ENCODE measurements at places on chromosomes 3 and 15.

DNA sequence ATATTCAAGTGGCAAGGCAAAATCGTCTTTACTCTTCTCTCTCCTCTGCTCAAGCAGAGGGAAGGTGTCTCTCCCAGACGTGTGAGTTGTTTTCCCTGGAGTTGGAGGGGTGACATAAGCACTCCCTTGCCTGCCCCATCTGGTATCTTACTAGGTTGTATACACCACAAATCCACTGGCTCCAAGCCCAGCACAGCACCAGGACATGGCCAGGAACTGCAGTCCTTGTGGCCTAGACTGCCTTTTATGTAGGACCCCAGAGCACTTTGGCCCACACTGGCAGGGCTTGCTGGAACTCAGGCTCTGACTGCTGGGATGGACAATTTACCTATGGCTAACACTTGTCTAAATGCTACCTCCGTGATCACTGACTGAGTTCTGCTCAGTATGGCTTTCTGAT lies 34.0 kb downstream of the DZIP3 start:
- no peak for DNase-seq

DNA sequence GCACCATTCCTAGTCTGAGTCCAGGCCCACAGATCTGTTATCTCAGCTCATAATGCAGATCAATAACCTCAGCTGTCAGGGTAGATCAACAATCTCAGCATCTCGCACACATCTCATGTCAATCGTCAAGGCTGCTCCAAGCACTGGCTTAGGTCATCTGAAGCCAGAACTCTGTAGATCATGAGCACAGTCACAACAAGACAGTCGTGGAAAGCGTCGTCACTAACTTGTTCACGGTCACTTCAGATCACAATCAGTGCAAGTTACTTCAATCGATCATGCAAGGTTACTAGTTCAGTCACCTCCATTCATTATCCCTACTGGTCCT lies 71.8 kb downstream of the RBPMS2 start:
- DNase-seq = no peak

DNA sequence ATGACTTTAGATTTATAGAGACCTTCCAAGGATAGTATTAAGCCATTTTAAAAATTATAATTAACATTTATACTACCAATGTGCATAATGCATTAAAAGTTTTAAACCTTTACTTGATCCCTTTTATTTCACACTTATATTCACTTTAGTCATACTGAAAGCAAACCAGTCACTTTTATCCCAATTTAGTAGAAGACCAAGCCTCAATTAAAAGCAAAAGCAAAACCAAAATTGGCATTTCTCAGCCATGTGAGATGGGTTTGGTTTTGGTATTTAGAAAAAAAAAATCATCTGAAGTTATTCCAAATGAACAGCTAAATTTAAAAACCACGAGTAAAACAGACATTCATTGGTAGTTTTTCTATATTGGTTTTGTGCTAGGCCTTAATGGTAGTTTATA lies 249.4 kb downstream of the LPP start:
- DNase-seq = no peak

DNA sequence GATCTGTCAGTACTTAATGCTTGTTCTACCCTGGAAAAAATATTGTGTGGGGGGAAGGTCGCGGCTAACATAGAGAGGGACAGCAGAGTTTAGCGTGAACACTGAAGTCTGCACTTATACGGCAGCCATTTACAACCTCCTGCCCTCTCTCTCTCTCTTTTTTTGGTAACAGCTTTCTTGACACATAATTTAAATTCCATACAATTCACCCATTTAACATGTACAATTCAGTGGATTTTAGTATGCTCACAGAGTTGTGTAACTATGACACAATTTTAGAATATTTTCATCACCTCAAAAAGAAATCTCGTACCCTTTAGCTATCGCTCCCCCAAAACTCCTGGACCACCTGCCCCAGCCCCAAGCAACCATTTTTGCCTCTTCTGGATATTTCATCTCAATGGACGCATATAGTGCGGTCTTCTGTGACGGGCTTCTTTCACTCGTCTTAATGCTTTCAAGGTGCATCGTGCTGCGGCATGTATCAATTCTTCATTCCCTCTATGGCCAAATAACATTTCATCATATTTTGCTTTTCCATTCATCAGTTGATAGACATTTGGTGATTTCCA lies 141.8 kb downstream of the XXYLT1 start:
- no peak for DNase-seq

DNA sequence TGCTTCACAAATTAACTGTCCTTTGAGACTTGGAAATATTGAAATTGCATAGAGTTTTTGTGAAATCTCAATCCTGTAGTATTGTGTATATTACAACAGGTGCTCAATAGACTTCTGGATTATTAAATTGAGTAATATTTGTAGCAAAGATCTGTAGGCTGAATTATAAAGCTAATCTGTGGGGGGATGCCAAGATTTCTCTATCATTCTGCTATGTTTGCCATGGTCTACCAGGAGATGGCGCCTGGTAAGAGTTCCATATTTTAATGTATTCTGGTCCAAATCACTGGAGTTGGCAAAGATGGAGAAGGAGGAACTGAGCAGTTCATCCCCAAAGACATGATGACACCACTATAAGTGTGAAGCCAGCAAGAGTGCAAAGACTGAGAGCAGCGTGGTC lies 340.9 kb upstream of the TPRG1 start:
- no peak for DNase-seq

DNA sequence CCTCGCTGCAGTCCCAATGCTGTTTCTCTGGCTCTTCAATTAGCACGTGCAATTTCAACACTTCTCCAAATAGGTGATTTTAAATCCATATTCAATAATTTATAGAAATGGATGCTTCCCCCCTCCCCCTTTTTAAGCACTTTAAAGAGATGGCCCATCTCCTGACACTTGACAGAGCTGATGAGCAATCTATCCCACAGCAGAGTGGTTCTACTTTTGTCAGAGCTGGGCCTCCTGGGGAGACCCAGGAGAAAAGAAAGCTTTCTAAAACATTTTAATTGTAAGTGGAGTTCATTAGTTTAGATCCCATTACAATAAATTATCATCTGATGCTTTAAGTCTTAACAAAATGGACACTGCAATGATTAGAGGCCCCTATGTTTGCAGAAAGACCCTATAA lies 127.7 kb downstream of the SHQ1 start:
- DNase-seq = no peak
